ENCODE measurements at places on chromosomes 5 and 9.

DNA sequence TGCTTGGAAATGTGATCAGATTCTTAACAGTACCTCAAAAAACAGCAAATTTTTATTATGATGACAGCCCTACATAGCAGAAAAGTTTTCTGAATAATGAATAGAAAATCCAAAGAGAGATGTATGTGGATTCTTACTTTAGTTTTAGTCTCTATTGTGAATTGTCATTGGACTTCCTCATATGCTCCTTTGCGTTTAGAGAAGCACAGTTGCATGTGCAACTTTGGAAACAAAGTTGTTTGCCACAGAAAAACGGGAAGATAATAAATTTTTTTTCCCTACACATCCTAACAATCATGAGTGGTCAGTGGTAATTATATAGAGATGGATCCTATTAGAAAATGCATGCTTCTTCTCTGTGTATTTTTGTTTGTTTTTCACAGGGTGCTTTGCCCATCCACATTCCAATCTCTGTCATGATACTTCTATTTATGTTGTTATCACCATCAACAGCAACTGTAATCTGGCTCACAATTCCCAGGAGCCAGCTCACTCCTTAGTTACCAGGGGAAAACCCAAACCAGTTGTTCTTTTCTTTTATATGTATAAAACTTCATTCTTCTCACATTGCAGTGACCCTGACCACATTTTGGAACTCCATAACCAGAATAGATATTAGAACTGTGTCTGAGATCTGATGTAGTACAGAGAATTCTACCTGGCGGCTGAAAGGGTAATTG, 118.7 kb downstream of the NDUFS4 start:
- no peak for DNase-seq

DNA sequence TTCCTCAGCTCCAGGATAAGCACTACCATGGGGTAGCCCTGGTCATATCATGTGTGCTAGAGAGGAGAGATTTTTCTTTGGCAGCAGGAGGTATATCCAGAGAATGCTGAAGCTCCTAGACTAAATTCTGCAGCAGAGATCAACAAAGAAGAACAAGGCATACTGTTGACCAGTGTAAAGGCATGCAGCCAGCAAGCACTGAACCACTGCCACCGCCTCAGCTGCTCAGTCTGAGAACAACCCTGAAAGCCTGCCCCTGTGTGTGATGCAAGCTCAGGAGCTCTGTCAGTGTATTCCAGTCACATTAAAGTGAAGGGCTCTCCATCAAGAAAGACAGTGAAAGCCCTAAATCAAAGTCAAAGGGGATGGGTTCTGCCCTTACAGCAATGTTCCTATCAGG, 439.5 kb upstream of the CD180 start:
- no peak for DNase-seq

- DNase-seq: no peak
These were observed 11.9 kb downstream of the TMC1 start for GRCh38 chr9:72533322-72533721.

DNA sequence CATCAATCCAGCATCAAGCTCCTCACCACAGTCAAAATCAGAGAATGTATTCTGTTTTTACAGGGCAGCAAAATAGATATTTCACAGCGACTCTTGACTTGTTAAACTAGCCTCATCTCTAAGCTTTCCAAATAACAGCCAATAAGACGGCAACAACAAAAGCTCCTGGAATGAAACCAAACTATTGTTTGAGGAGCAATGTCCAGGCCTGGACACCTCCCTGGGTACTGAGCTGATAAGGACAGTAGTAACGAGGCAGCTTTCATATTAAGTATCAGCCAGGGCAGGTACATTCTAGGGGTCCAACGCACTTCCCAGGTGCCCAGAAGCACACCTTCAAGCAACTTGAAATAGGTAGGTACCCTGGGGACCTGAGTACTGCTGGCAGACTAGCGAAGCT, 260.3 kb downstream of the ENC1 start:
- DNase-seq: no peak

DNA sequence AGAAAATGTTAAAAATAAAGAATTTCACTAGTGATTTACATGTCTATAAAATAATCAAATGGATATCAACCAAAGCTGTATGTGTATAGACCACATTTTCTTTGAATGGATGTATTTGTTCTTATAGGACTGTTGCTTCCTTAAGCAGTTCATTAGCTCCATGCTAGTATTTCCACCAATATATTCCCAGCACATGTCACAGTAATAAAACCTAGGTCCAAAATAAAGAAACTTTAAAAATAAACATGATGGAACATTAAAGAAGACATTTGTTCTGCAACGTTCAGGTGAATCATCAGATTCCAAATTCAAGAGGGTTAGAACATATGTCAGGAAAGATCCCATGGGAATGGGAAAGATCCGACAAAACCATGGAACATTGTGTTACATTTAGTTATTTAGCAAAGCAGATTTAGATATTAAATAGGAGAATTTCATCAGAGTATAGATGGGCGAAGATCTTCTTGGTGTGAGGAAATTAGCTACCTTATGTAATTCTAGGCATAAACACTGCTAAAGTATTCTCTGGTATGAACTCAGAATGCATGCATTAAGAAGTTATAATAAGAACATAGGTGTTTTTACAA, 490.7 kb downstream of the CDH18 start:
- no peak for DNase-seq

DNA sequence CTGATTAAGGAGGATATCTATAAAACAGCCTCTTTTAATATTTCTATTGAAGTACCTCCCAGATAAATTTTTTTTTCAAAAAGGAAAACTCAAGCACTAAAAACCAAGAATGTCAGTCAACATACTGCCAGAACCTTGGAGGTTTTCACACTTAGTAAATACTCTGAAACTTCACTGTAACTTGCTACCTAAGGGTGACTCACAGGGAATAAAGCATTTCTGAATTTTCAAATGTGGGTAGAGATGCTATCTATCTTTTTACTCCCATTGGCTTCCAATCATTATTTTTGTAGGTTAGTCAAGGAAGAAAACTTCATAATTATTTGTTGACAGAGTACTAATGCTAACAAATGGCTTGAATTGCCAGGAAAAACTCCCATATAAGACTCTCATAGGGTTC, 46.1 kb downstream of the SLC25A46 start:
- no peak for DNase-seq

DNA sequence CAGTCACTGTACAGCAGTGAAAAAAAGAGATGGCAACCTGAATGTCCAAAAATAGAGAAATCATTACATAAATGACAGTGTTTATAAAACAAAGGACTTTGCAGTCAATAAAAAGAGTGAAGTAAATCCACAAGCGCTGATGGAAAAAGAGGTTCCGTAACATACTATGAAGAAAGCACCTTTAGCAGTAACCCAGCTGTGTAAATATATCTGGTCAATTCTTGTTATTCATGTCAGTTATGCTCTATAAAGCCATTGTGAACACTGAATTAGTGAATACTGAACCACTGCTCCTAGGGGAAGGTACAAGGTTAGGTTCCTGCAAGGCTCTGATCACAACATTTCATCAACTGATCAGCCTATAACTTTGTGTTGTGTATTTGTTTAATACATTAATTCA, 39.5 kb downstream of the CCNJL start:
- no peak for DNase-seq

DNA sequence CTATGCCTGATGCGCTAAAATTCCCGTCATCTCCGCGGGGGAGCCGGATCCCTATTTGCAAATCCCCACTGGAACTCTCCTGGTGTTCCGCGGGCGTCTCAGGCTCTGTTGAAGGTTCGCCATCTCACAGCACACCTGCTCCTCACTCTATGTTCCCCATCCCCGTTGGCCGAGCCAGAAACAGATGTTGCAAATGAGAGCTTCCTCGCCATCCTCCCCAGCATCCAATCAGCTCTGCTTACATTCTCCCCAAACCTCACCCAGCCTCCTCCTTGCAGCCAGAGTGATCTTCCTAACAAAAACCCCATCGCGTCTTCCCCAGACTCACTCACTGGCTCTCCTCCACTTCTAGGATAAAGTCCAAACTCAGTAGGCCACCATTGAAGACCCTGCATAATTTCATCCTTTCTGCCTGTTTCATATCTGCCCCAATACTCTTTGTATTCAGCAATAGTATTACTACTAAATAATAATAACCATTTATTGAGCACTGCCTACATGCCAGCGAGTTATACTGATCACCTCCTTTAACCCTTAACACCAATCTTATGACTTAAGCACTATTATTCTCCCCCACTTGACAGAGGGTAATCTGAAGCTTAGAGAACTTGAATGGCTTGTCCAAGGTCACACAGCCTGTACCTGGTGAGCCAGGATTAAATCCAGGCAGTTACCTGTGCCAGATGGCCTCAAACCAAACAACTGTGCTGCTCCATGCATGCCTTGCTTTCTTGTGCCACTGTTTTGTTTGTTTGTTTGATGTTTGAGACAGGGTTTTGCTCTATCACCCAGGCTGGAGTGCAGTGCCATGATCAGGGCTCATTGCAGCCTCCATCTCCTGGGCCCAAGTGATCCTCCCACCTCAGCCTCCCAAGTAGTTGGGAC, 14.0 kb downstream of the AQP7 start:
- DNase-seq: no peak

DNA sequence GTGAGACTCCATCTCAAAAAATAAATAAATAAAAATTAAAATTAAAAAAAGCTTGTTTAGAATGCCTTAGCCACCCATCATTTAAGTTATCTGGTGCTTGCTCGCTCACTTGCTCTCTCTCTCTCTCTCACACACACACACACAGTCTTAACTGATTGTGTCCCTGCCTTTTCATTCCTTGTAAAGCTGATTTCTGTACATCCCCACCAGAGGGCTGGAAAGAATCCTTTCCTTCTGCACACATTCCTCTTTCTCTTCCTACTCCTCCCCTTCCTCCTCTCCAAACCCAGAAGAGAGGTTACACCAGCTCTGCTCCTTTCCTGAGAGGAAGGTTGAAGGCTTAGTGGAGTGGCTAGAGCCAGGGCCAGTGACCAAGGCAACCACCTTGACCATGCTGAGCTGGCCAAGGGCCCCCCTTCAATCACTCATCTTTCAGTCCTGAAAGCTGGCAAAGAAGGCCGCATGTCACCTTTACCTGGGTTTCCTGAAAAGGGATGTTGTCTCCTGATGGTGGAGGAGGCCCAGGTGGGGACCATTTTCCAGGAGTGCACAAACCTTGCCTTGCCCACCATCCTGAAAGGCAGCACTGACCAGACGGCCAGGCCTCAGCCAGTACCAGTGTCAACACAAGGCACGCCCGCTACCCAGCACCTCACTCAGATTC, 25.6 kb downstream of the STK10 start:
- DNase-seq: no peak

GRCh38 chr9:89844535-89844934, 239.7 kb downstream of the GADD45G start:
- no peak for DNase-seq

DNA sequence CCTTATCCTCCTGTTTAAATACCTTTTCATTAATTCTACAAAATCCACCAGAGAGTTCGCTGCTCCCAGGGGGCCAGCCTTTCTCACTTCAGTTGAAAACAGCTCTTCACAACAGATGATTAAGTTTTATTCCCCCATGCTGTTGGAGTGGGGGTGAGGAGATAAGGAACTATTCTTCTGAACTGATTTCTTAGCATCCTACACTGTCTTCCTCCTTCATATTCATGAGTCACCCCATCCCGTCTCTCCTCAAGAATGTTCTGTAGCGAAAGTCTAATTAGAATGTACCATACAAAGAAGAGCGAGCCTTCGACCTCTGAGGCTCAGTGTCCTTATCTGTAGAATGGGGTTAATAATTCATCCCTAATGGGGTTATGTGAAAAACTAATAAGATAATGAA, 138.0 kb downstream of the PIK3R1 start:
- DNase-seq: no peak

DNA sequence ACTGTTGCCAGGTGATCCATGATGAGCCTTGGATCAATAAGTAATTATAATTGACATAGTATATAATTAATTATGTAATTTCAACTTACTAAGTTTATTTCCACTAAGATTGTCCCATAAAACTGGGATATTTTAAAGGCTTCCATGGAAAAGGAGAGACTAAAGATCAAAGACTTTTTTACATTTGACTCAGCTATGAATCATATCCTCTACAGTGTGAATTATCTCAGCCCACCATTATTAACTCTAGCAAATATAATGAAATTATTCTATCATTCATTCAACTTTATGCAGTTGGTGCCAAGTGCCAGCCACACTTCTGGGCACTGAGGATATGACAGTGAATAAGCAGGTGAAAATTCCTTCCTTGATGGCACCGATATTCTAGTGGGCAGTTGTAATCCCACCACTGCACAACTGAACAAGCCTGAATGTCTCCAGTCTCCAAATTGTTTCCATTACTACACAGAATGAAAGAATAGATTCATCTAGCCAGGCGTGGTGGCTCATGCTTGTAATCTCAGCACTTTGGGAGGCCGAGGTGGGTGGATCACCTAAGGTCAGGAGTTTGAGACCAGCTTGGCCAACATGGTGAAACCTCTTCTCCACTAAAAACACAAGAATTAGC, 21.9 kb upstream of the TXN start:
- DNase-seq: no peak

DNA sequence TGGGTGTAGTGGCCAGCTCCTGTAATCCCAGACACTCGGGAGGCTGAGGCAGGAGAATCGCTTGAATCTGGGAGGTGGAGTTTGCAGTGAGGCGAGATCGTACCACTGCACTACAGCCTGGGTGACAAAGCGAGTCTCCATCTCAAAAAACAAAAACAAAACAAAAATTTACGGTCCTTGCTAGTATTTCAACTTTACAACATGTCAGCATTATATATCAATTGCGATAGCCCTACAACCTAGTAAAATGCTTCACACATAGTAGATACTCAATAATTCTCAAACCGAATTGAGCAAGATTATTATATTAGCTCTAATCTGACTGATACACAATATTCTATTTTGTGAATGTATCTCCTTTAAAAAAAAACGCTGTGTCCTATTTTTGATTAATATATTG, 1411.0 kb upstream of the WWC1 start:
- no peak for DNase-seq

DNA sequence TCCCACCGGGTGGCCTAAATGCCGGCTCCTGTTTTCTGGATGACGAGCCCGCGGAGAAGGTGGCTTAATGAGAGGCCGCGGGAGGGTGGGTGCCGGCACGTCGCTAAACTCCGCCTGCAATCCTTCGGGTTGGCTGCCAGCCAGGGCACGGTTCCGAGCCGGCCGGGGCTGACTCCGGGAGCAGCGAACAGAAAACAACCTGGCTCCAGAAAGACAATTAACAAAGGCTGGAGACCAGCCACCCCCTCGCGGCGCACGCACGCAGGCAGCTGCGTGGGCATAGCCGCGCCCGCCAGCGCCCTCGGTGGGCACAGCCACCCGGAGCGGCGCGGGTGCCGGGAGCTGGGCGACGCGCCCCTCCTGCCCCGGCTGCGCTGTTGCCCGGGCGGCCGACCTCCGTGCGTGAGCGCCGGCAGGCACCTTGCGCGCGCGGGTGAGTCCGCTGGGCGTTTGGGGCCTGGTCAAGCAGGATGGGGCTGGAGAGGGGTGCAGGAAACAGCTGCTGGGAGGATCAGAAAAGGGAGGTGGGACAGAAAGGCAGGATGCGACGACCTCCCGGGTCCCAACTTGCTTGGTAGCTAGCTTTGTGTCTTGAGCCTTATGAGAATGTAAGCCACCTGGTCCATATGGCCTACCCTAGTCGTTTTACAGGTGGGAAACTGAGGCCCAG, at the start of gene ARHGEF37:
ARHGEF37 (plus strand) TSS at position 307 of the 670 bp plus-strand sequence. CDS start 16,272 bp downstream, outside the sequence.
- DNase-seq: peak; percentile 74
